ENCODE measurements at places on chromosomes 3 and 15.

GRCh38 chr3:58144478-58145325 is 66.1 kb downstream of the DNASE1L3 start:
- DNase-seq, result no peak

GRCh38 chr3:111676211-111677006 is 81.3 kb upstream of the ZBED2 start:
- DNase-seq, result no peak

- DNase-seq, result no peak
Measured at GRCh38 chr3:193737191-193737751, 144.3 kb downstream of the OPA1 start.

DNA sequence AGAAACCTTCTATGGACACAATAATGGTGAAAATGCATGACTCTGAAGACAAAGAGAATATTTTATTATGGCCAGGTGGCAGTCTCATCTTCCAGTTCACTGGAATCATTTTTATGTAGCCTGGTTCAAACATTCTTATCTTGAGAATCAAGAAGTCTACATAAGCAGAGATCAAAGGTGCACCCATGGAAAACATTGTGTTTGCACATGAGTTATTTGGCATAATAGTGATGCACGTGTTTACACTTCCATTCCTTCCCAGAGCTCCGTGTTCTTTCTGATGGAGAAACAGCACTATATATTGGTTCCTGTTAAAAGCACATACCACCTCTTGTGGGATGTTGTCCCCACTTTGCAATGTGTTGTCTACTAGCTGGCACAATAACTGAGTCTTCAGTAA is 572.2 kb downstream of the GRM7 start:
- no peak for DNase-seq

DNA sequence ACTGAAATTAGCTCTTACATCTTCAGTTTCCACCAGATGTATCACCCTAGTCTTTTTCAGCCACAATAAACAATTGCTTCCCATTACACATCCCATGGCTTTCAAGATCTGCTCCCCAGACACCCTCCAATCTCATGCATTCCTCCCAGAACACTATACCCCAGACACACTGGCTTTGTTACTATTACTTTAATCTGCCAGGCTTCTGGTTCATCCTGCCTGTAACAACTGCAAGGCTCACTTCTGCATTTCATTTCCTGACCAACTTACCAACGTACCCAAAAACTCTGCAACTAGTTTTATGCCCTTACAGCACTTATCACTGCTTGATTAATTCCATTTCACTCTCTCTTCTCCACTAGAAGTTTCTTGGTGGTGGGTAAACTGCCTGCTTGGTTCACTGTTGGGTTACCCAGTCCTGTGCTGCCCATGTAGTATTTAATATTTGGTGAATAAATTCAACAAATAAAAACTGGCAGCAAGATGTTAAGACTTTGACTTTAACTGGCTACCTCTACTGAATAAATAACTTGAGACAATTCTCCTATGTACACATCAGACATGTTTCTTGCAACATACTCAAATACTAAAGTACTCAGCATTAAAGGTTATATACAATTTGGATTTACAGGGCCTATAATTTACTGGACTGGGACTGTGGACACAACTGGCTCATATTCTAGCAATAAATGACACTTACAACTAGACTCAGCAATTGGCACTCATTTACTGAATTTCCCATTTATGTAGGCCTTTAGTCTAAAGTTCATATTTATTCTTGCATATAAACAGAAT is 2.7 kb downstream of the RPL22L1 start:
- DNase-seq, result no peak

GRCh38 chr3:138066383-138066782 is 49.0 kb downstream of the DZIP1L start:
- no peak for DNase-seq

- DNase-seq, result no peak
Measured at GRCh38 chr3:81761904-81762580, 597 bp upstream of the GBE1 start.

- no peak for DNase-seq
Measured at GRCh38 chr3:134666466-134666865, 15.6 kb upstream of the KY start.

DNA sequence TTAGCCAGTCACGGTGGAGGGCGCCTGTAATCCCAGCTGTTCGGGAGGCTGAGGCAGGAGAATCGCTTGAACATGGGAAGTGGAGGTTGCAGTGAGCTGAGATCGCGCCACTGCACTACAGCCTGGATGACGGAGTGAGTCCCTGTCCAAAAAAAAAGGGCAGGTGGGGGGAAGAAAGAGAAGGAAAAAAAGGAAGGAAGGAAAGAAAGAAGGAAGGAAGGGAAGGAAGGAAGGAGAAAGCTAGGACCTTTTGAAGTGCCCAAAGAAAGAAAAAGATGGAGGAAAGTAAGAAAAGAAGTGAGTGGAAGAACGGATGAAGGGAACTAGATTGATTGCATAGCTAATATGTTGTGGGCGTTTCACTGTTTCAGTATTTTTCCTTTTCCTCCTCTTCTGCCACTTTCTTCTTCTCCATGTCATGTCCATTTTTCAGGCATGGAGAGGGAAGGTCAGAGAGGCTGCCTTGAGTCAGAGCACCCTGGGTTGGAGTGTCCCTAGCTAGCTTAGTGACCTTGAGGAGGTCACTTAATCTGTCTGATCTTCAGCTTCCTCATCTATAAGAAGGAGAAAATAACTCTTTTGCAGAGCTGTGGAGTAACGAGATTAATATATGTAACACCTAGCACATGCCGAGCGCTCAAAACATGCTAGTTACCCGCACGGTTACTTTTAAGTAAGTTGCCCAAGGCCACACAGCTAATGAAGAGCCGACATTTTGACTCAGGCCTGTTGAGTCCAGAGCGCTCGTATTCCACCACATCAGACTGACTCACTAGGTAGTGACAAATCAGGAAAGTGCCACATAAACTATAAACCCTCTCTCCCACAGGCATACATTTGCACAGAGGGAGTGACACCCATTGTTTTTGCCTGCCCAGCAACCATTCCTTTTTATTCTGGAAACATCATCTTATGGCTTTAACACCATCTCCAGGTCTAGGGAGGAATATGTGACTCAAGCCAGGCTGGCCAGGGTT is 42.2 kb downstream of the BHLHE40 start:
- no peak for DNase-seq

DNA sequence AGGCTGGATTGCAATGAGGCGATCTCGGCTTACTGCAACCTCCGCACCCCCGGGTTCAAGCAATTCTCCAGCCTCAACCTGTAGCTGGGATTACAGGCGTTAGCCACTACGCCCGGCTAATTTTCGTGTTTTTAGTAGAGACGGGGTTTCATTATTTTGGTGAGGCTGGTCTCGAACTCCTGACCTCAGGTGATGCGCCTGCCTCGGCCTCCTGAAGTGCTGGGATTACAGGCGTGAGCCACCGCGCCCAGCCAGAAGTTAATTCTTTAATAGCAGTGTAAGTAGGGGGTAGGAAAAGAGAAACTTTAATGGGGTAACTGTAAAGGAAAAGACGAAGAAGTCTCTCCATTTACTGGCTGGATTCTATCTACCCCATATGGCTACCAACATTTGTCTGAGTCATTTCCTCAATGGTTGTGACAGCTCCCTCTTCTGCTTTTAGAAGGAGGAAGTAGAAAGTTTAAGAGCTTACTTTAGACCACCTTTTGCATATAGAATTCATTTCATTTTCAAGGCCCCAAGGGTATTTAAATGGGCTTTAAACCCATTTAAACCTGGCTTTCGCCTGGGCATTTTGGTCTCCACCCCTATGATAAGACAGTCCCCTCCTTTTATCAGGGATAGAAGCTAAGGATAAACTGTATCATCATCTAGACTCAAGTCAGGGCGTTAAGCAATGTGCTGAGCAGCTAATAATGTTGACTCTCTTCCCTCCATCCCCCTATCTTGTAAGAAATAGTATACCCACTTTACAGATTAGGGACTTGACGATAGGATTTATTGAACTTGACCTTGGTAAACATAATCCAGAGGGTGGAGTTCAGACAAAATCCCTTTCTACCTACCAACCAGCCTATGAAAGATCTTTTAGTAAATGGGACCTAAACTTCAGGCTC is 1.1 kb upstream of the CDV3 start:
- DNase-seq, result no peak

DNA sequence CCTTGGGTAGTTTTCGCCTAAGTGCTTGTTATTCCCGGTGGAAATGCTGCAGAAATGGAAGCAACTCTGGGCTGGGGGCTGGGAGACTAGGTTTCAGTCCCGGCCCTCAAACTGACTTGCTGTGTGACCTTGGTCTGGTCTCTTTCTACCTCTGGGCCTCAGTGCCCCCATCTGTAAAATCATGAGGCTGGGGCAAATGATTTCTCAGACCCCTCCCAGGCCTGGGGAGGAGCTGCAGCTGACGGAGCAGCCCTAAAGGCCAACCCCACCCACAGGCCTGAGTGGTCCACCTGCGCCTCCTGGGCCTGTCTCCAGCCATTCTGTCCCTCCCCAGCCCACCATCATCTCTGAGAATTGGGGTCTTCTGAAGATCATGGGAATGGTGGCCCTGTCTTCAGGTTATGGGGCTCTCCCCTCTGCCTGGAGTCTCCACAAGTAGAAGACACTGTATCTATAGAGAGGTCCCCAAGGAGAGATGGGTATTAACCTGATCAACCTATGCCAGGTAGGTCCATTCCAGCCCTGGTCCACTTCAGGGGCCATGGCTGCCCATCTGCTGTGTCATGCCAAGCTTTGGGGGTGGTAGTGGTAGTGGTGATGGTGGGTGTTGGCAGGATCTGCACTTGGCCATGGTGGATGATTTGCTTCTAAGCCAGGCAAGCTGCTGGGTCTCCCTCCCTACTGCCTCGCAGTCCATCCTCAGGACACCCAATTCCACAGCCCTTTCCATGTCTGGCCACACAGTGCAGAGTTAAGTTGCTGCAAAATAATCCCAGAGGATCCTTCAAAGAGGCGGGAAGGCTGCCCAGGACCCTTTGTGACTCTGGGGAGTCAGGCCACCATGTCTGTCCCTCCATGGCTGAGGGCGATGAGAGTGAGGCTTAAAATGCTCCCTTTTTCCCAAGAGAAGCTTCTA is 46.0 kb downstream of the ITGA11 start:
- no peak for DNase-seq

GRCh38 chr15:40096094-40096891 is 12.4 kb downstream of the BMF start:
- DNase-seq, result no peak

- peak; percentile 83 for DNase-seq
Measured at GRCh38 chr3:129432036-129432435, 3.6 kb upstream of the EFCAB12 start.

DNA sequence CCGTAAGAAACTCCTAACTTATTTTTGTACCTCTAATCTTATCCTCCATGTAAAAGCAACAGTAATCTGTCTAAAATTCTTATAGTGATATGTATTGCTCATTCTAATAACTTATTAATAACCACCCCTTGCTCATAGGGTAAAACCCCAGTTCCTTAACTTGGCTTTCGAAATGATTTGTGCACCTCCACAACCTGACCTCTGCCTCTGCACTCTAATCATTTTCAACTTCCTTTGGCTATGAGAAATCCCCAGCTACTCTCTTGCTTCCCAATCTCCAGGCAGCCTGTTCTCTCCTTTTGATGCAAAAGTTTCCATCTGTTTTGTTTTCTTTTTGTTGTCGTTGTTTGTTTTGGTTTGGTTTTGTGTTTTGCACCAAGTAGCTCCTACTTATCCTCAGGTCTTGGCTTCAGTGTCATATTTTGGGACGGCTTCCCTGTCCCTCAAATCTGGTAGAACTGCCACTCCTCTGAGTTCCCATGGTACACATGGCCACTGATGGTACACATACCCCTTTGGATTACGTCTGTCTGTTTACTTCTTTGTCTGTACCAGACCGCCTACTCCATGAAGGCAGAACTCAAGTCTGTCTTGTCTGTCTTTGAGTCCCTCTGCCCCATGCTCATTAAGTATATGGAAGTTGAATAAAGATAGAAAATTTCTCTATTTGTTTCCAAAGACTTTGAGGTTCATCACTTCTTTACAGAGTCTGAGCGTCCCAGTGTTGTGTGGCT is 105.6 kb upstream of the TGFBR2 start:
- no peak for DNase-seq

GRCh38 chr3:10547841-10548783 is 42.7 kb upstream of the ATP2B2 start:
- DNase-seq, result no peak

DNA sequence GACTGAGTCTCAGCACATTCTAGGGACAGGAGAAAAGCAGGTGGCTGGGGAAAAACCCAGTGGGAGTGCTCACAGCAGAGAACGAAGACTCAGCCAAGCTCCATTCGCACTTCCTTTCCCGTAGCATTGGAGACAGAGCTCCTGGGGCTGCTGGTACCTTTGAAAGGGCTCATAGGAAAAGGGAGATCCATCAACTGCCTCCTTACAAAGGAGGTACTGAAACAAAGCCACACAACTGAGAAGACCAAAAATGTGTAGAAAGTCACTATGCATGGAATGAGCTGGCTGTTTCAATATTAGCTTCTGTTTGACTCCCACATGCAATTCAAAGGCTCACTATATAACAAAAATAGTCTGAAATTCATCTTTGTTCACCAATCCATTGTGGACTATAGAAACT is 16.9 kb downstream of the STIMATE start:
- DNase-seq, result no peak

GRCh38 chr15:34652726-34653033 is 69.2 kb upstream of the GOLGA8B start:
- DNase-seq, result no peak

- no peak for DNase-seq
Measured at GRCh38 chr15:94083467-94084052, 147.8 kb upstream of the MCTP2 start.

GRCh38 chr3:15903759-15904720 is 106.3 kb upstream of the ANKRD28 start:
- peak; percentile 93 for DNase-seq

GRCh38 chr3:40143283-40144090 is 166.0 kb upstream of the EIF1B start:
- no peak for DNase-seq

GRCh38 chr3:32336113-32336498 is 55.5 kb upstream of the CMTM7 start:
- DNase-seq, result no peak

- DNase-seq, result no peak
Measured at GRCh38 chr15:84811151-84811550, 6.0 kb upstream of the ALPK3 start.

DNA sequence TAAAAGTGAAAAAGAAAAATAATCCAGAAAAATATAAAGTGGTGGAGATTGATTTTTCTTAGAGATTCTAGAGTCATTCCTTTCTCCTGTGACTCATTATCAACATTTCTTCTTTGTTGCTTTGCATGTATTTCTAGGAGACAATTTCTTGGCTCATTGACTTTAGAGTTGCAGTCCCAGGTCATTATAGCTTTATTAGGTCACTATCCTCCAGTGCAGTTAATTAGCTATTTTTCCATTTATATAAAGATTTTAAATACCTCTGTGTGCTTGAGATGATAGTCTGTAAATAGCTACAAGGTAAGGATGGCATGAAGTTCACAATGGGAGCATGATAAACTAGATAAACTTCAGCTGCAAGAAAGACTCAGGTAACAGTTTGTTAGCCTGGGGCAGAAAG is at the start of gene OR4F15:
OR4F15 (plus strand) TSS at position 301 of the 400 bp plus-strand sequence. CDS start 5,985 bp downstream, outside the sequence.
- DNase-seq, result no peak

- no peak for DNase-seq
Measured at GRCh38 chr15:85834651-85835050, 39.9 kb upstream of the KLHL25 start.

Measured in right lobe of liver (tissue), 6 donors.